AG08395 (cell line): ENCODE measurements at places on chromosomes 4 and X.
A peak's percentile ranks its signal among the peaks of the same experiment; 100 is the strongest.

GRCh38 chr4:122508083-122508482 lies 51.6 kb upstream of the IL2 start:
- DNase-seq, result no peak

GRCh38 chr4:113445286-113445685 lies 316.3 kb downstream of the CAMK2D start:
- DNase-seq, result peak; percentile 78

GRCh38 chr4:169791527-169792156 lies 33.9 kb upstream of the HPF1 start:
- DNase-seq, result peak; percentile 67

DNA sequence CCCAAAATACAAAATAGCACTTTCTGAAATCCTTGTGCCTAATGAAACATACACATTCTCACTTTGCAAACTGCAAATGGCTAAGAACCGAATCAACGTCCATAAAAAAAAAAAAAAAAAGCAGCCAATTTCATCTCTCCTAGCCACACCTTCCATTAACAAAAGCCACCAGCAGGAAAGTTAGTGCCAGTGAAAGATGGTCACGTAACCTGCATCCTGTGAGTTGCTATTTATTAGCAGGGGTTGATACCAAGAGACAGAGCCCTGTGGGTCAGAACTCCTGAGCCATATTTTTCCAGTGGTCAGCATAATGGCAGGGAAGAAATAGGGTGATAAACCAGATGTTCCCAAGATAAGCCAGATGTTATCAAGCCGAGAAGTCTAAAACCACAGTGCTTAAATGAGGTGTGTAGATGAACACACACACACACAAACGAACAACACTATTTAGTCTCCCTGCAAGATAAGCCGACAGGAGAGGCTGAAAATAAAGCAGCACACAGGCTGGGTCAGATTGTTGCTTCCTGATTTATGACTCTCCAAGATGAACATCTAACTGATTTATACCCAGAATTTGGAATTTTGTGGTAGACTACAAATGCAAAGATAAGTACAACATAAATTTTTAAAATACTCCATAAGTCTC lies 11.5 kb downstream of the PPARGC1A start:
- DNase-seq, result no peak

GRCh38 chrX:122119361-122119760 lies 1064.7 kb upstream of the GRIA3 start:
- no peak for DNase-seq

- no peak for DNase-seq
Measured at GRCh38 chr4:78687818-78688217, 88.3 kb upstream of the BMP2K start.

DNA sequence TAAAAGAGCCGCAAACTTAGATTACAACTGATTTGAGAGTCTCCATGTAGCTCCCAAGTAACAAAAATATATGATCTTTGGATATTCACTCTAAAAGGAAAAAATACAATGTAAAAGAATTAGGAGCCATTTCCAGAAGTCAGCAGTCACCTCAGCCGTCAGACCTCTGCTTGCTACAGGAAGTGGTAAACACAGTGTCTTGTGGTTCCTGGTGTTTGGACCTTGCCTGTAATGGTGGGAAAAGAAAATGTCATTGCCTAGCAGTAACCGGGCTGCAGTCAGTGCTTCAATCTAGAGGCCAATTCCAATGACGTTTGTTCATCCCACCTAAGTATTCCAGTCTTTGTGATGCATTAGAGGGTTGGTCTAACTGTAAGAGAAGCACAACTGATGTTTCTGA lies 28.9 kb upstream of the SMIM31 start:
- no peak for DNase-seq

DNA sequence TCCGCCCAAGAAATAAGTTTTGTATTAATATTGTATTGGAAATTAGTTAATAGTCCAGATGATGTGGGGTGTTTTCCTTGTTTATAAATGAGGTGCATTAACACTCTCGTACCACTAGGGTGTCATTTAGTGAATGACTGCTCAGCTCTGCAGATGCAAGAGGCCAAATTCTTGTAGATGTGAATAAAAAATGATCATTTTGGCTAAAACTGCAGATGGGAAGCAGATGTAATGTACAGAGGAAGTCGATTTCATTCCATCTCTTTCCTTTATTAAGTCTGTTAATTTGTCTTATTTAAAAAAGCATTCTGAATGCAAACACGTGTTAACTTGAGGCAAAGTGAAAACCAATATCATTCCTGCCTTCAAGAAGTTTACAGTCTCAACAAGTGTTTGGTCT lies 108.1 kb downstream of the DHX15 start:
- peak; percentile 62 for DNase-seq

DNA sequence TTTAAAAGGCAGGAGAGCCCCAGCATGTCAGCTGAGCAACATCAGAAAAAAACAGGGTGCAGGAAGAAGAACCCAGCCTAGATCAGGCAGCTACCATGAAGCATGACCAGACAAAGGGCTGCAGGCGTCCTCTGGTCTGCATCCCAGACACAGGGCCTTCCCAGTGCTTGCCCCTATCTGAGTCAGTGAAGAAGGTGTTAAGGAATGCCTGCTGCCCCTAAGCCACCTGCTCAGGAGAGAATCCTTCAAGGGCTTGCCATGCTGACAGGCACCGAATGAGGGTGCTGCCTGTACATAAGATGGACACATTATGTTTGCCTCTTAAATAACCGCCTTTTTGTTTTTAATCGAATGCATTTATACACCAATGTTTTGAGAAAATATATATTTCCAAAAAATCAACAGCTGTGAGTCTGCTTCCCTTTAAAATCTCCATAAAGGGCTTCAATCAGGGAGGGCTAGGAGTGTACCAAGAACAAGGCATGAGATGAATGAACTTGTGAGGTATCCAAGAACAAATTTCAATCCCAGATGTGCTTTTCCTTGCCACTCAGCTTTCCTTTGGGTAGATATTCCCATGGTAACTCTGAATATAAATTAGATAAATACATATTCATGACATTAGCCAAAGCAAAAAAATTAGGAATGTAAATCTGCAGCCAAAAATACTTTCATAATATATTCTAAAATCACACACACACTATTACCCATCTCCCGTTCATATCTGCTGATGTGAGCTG lies 85.1 kb downstream of the SLC9A7 start:
- DNase-seq, result no peak

GRCh38 chr4:158327525-158327924 lies 117.2 kb downstream of the TMEM144 start:
- no peak for DNase-seq

- peak; percentile 45 for DNase-seq
Measured at GRCh38 chr4:151690876-151691275, 69.9 kb downstream of the GATB start.

DNA sequence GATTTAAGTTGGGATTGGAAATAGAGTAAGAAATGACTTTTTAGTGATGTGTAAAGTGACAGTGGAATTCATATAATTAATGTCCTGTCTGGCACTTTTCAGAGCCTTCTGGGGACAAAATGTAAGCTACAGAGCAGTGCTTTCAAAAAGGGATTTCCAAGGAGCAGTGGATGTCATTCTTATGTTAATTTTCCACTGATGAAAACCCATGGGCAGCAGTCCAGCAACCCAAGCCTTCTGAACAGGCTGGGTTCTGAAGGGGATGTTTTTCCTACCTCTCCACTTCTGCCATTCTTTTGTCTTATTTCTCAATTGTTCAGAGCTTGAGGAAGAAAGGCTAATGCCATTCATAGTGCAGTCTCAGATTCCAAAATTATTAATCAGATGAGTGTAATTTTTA lies 717.6 kb upstream of the HS3ST1 start:
- DNase-seq, result no peak

- DNase-seq, result no peak
Measured at GRCh38 chr4:113610537-113610936, 151.0 kb downstream of the CAMK2D start.

DNA sequence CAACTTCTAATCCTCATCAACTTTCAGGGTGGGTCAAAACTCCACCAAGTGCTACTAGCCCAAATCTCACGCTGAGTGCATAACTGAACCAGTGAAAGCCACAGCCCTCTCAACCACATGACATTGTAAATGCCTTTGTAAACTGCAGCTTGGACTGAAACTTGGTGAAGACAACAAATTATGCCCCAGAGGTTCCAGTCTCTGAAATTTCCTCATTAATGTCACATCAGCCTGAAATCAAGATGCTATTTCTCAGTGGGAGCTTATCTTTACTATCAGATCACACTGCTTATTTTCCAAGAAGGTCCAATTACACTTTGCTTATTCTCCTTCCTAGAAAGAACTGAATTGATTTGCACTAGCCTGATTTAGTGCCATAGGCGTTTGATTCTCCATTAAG lies 46.6 kb downstream of the SOWAHB start:
- no peak for DNase-seq

GRCh38 chr4:163681208-163681821 lies 186.8 kb downstream of the TMA16 start:
- no peak for DNase-seq

DNA sequence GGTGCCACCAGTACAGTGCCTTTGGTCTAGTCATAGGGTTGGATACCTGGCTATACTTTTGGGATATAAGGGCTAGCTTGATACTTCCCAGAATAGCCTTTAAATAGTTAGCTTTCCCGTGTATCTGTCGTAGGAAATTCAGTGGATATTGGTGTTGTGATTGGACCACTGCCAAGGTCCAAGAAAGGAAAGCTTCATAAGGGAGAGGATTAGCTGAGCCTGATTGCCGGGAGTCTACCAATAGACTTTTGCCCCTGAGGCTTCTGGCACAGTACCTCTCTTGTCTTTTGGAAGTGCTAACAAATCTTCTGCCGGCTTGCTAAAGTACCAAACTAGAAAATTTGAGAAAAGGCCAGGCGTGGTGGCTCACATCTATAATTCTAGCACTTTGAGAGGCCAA lies 350.6 kb downstream of the CHIC1 start:
- DNase-seq, result no peak

DNA sequence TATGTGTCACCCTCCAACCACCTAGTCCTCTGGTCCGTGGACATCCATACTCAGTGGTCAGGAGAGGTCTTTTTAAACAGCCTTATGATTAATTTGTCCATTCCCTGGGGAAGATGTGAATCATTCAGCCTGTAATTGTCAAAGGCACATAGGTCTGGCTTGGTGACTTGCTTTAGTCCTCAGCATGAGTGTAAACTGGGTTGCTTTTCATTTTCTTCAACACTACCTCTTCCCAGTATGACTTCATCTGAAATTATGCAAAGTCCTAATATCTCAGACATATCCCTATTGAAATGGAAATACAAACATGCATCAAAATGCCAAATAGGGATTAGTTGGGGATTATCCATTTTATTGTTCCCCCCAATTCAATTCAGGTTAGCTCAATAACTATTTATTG lies 208.3 kb upstream of the AMOT start:
- DNase-seq, result no peak

GRCh38 chr4:176794651-176795050 lies 1.9 kb upstream of the VEGFC start:
- DNase-seq, result no peak

DNA sequence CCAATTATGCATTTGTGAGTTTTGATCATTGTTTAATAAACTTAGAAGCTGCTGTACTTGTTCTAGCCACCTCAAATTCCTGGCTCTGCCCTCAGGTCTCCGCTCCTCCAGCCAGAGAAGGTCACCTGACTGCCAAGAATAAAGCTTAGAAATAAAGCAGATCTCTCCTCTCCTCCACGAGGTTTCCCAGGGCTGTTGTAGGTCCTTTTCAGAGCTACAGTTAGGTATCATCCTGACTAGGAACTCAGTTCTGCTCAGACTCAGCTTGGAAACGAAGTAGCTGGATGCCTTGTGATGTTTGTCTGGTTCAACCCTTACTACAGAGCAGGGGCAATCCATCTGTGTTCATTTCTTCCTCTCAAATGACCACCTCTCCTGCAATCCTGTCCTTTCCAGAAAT lies 79.1 kb upstream of the RAPGEF2 start:
- DNase-seq, result no peak

DNA sequence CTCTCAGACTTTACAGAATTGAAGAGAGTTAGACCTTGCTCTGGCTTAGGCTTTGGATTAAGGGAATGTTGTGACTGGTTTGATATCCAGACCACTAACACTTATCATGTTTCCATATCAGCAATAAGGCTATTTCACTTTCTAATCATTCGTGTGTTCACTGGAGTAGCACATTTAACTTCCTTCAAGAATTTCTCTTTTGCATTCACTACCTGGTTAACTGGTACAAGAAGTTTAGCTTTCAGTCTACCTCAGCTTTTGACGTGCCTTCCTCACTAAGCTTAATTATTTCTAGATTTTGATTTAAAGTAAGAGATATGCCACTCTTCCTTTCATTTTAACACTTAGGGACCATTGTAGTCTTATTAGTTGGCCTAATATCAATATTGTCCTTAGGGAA lies 62.6 kb downstream of the CASP6 start:
- DNase-seq, result no peak

- DNase-seq, result peak; percentile 5
Measured at GRCh38 chrX:81957900-81958545, 756.1 kb downstream of the SH3BGRL start.

- peak; percentile 33 for DNase-seq
Measured at GRCh38 chrX:24260842-24261550, 52.9 kb downstream of the SUPT20HL2 start.

- no peak for DNase-seq
Measured at GRCh38 chrX:40006106-40007017, 91.4 kb downstream of the BCOR start.

- no peak for DNase-seq
Measured at GRCh38 chr4:172692701-172693100, 475.9 kb upstream of the GALNT7 start.

GRCh38 chr4:15704129-15704528 lies 1.3 kb downstream of the BST1 start:
- no peak for DNase-seq

DNA sequence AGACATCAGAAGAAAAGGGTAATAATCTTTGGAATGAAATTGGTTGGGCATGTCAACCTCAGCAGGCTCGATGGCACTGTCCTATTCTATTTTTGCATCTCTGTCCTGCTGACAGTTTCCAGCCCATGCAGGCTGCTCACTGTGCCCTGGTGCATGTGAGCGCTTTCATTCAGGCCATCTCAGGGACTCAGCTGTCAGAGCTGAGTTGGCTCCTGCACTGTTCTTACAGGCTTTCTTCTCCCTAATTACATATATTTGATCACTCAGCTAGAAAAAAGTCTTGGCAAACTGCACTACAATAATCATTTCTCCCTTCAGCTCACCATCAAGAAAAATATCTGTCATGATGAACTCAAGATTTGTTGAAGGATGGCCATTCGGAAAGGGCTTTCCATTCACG lies 84.7 kb downstream of the RASL11B start:
- no peak for DNase-seq

DNA sequence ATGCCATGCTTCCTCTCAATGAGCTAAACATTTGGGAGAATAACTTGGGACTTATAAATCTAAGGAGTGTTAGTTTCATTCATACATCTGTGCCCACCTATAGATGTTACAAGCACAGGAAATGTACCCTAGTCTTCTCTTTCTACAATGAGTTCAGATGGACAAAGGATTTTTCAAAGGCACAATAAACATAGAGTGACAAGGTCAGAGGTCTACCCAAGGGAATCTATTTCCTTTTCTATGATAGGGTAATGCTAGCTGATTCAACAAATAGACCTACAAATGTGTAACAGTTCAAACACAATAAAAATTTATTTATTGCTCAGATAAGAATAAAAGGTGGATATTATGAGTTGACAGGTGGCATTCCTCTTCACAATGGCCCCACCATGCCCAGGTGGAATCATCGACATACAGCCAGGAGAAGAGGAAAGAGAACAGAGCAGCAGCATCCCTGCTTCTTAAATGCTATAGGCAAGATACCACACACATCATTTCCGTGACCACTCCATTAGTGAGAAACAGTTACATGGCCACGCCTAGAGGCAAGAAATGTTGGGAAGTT lies 421.8 kb downstream of the HNRNPD start:
- no peak for DNase-seq

- no peak for DNase-seq
Measured at GRCh38 chrX:12702509-12703091, 88.6 kb upstream of the PRPS2 start.

GRCh38 chrX:41350150-41350975 lies 16.4 kb downstream of the DDX3X start:
- peak; percentile 35 for DNase-seq
